IMR-90 (cell line): ENCODE measurements at places on chromosomes 1 and 21. TPM values are rescaled to one million over a fixed set of nuclear protein-coding genes. Genes with fewer than 3 reads are reported as not detected.

- DNase-seq = no peak
These were observed 17.8 kb upstream of the PEF1 start for GRCh38 chr1:31662463-31662862.

The AGT gene
- under 0.01 and 0.18 TPM in 2 replicates for total RNA-seq

GRCh38 chr1:187053876-187054275 is 225.1 kb downstream of the PLA2G4A start:
- no peak for DNase-seq

GRCh38 chr1:246726881-246727280 is 2.7 kb downstream of the SCCPDH start:
- DNase-seq = no peak

DNA sequence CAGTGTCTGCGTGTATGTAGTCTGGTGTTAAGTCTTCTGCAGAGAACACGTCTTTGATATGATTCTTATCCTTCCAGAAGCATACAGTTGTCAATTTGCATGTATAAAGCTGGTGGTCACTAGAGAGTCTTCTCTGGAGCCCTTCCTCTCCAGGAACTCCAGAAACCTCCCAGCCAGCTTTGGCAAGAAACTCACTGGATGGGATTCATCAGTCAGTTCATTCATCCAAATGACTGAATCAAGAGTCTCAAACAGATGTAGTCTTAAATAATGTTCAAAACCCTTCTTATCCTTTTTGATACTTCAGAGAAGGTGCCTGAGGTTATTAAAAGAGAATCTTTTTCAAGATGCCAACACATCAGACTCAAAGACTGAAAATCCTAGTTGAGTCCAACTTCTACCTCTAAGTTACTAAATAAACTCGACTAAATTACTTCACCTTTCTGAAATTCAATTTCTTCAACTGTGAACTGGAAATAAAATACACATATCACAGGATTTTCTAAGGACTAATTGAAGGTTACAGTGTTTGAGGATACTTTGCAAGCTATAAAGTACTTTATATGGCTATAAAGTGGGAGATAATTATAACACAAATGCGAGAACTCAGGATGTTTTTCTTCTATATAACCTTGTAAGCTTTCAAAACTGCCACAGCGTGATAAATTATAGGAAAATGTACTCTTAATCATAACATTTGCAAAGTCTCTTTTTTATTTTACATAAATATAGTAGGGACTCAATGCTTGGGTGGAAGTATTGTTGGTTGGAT is 252.4 kb downstream of the FGGY start:
- no peak for DNase-seq

The CNTN2 gene
- total RNA-seq = 0.28 TPM in 1 of 2 replicates, not detected in the other

The FCGR3A gene
- total RNA-seq = not detected in 2 replicates

DNA sequence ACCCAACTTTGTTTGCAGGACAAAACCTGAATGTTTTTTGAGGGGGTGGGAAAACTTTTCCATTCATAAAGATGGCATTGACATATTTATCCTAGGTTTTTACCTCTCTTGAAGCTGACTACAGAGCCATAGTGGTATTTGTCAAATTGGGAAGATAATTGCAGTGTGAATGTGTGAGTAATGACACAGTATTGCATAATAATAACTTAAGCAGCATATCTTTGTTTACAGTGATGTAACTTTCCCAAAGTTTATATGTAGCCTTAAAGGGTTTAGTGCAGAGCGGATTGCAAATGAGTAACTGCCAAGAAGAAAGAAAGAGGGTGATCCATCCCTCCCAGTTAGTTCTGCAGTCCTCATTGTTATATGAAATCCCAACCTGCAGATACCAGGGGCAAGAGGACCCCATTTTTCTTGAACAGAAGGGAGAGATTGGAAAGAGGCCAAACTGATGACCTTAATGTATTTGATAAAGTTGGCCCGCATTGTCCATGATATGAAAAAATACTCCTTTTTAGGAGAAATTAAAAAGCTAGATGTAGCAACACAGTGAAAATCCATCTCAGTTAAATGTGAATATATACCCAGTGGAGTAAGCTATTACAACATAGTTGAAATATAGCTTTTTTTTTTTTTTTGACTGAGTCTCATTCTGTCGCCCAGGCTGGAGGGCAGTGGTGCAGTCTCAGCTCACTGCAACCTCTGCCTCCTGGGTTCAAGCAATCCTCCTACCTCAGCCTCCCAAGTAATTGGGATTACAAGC is 23.7 kb upstream of the NFIA start:
- DNase-seq = peak; percentile 36

GRCh38 chr1:113792986-113793385 is 19.3 kb downstream of the RSBN1 start:
- peak; percentile 70 for DNase-seq

DNA sequence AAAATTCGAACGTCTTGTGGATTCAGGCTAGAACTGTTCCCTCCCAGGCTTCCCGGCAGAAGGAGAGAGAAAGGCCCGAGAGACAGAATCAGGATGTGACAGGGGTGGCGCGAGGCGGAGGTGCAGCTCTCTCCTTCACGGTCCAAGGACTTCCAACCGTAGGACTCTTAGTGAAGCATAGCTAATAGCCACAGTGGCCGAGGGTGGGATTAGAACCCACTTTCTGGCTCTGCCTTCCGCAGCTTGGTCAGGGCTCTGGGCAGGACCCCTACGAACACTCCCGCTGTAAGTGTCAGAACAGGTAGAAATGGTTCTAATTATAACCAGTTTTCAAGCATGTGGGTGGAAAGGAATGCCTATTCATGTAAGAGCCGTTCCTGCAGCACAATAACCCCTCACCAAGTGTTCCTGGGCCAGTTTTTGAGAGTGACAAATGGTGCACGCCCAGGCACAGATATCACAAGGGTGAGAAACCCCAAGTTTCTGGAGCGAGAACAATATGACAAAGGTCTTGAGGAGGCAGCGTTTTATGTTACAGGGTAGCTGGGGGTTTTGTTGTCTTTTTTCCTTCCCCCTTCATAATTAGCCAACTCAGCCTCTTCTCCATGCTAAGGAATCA is 86.4 kb downstream of the SYF2 start:
- DNase-seq = no peak

- no peak for DNase-seq
These were observed 36.9 kb downstream of the ABCG1 start for GRCh38 chr21:42255825-42256224.

DNA sequence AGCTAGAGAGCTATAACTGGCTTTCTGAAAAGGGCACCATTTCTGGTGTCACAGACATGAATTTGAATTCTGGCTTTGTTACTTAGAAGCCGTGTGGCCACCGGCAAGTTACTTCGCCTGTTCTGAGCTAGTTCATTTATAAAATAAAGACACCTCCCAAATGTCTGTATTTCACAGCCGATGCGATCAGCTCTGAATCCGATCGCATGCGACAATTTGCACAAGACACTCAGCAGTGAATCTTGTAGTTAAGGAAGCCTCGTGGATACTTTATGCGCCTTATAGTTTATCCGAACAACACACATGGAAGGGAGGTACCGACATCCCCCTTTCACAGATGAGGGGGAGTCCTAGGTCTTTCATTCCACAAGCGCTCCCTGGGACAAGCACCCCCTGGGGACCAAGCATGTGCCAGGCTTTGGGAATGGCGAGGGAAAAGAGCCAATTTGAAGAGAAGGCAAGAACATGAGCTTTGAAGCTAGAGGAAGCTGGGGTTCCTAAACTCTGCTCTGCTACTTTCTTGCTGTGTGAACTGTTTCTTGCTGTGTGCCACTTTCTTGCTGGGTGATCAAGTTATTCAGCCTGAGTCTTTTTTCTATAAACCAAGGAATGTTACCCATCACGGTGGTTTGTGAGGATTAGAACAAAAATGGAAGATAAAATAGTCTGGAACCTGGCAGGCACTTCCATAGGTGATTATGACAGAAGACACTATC is 3.9 kb downstream of the ID3 start:
- peak; percentile 68 for DNase-seq

DNA sequence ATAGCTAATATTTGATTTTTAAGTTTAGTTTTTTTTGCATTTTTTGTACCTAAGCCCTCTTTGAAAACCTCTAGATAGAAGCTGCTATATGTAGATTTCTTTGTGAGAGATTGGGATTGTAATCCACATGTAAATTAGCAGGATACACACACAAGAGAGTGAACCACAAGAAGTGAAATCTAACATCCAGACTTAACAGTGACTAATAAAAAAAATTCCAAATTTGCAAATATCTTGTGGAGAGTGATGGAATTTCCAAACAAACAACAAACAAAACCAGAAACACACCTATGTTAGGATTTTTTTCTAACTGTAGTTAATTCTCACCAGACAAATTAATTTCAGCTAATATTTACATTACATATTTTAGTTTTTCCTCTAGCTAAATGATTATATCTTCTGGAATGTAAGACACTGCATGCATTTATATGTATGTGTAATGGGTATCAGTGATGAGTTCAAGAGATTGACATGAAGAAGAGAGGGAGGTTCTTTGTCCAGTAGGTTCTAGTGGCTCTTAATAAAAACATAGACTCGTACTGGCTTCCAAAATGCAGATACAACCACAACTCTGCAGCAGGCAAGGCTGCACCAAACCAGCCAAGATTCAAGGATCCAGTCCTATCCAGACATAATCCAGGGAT is 12.8 kb downstream of the CLDN17 start:
- DNase-seq = no peak

DNA sequence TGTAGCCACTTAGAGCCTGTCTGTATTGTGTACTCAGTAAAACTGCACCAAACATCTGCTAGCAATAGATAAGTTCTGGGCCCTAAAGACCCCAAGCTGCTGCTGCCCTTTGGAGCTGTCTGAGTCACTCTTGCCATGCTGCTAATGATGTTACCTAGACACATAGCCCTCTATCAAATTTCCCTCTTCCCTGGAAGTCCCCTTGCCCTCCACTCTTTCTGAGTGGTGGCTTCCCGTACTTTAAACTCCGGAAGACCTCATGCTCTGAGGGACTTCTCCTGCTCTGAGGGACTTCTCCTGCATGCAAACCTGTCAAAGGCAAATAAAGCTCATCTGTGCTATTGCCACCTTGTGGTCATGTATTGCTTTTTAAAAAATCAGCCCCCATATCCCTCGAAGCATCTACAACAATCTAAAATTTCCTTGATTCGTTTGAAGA is 34.0 kb downstream of the FH start:
- DNase-seq = peak; percentile 16

DNA sequence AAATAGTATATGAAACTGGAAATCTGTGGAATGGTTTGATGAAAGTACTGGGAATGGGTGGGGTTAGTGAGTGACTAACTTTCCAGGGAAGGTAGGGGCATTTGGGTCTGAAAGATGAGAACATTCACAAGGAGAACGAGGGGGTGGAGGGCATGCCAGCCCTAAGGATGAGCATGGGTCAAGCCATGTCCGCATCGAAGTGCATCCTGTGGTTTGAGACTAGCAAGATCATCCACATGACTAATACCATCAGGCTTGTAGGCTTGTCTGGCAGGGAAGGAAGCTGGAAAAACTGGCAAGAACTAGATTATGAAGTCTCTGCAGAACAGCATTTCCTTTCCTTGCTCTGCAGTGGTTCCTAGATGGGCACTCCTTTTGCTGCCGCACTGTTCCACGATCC is 70.4 kb upstream of the UBE2U start:
- DNase-seq = peak; percentile 92

- no peak for DNase-seq
These were observed 460.1 kb upstream of the RUNX1 start for GRCh38 chr21:35509001-35509704.

GRCh38 chr1:79692519-79692918 is 686.0 kb upstream of the ADGRL4 start:
- DNase-seq = no peak

The LCE1F gene
- not detected in 2 replicates for total RNA-seq

DNA sequence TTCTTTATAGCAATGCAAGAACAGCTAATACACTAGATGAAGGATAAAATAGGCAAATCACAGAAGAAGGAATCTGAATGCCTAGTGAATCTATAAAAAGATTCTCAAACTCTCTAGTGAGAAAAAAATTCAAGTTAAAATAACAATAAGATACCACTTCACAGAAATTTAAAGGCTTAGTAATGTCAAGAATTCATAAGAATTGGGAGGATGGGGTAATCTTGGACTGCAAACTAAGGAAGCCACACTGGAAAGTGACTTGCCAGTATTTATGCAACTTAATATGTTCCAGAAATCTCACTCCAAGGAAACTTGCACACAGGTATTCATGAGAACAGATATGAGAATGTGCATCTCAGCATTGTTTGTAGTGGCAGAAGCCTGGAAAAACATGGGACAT is 38.9 kb upstream of the PRRC2C start:
- no peak for DNase-seq

The CTTNBP2NL gene
- 22.0 and 31.7 TPM in 2 replicates for total RNA-seq

GRCh38 chr1:9785406-9785805 is 38.4 kb downstream of the CLSTN1 start:
- no peak for DNase-seq

- no peak for DNase-seq
These were observed 2.3 kb upstream of the TCP10L start for GRCh38 chr21:32587651-32588050.

DNA sequence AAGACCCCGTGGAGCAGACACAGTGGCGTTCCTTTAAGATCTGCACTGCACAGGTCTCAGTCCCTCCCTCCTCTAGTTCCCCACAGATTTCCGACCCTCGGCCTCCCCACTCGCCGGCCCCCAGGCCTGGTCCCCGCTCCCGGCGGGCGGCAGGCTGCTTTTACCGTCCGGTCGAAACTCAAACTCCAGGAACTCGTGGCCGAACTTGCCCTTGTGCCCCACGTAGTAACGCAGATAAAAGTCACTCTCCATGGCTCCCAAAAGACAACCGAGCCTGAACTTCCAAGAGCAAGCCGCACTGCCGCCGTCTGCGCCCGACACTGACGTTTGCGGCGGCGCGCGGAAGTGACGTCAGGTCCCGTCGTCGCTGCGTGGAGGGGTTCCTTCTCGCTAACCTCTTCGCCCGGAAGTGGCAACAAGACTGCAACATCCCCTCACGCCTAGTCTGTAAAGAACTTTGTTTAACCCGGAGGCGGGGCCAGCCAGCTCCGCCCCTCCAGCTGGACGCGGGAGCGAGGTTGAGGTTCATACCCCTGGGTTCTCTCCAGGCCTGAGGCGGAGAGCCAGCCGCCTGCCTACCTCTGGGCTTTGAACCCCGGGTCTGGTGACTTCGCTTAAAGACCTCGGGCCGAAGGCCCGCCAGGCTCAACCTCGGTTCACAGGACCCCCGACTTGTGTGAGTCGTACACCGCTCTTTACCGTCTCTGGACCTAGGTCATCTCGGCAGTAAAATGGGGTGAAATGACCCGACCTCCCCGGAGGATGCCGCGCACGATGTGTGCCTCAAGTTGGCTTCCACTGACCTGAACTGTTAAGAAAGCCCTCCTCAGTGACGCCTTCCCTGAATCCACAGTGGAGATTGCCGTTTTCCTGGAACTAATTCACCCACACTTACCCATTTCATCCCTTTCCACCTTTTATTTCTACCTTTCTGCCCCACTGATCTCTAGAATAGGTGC is at the start of gene MAGOH:
Gene MAGOH, minus strand, starts transcription at position 322 of the 959 bp plus-strand sequence. Its CDS starts 70 bp downstream, at position 252.
- DNase-seq = peak; percentile 96

The GABRD gene
- not detected in 2 replicates for total RNA-seq

The LCE2C gene
- total RNA-seq = not detected in 2 replicates

GRCh38 chr1:105632342-105633196 is 1423.9 kb upstream of the PRMT6 start:
- no peak for DNase-seq

GRCh38 chr1:18919197-18919905 is 17.0 kb upstream of the ALDH4A1 start:
- DNase-seq = no peak

The NECTIN4 gene
- total RNA-seq = under 0.01 and 0.18 TPM in 2 replicates

GRCh38 chr1:230515451-230516145 is 89.5 kb upstream of the PGBD5 start:
- no peak for DNase-seq
